ENCODE measurements at places on chromosomes 2 and 18. TPM values are rescaled to one million over a fixed set of nuclear protein-coding genes. Genes with fewer than 3 reads are reported as not detected.

The CABLES1 gene
- total RNA-seq: 4.6 TPM

The CIDEA gene
- total RNA-seq: not detected

The PUM2 gene
- 42.6 TPM for total RNA-seq

The RIT2 gene
- not detected for total RNA-seq

The IL1R1 gene
- 48.0 TPM for total RNA-seq

The ZNG1B gene
- total RNA-seq: 13.0 TPM

The RESP18 gene
- total RNA-seq: not detected

GRCh38 chr2:223668302-223668998, 66.3 kb upstream of the SCG2 start:
- no peak for DNase-seq

- DNase-seq: no peak
These were observed 32.1 kb downstream of the PLEKHM3 start for GRCh38 chr2:207993151-207993763.

DNA sequence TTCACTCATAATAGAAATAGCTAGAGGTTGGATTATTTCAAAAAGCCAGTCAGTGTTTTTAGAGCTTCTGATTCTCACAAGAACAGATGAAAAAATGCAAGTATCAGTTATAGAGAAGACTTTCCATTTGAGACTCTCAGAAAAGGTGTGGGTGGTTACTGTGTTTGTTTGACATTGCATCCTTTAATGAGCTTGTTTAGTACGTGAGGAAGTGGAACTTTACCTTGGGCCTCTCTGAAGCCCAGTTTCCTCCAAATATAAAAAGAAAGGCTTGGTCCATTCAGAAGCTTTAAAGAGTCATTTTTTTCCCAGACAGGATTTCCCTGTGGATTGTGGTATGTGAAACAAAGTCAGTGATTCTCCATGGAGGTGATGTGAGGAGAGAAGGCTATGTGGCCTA, 89.9 kb upstream of the RANBP2 start:
- no peak for DNase-seq

DNA sequence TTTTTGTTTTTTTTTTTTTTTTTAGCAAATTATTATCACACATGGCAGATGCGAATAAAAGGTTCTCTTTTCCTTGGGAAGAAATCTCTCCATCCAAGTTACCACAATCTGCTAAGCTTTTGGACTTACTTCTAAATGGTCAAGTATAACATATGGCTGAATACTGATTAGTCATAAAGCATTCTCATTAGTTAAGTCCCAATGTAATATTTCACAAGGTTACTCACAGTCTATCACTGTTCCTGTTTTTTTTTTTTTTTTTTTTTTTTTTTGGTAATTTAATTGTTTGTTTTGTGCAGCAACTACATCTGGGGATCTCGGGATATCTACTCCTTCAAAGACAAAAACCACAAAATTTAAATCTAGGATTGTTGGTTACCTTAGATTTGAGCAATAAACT, 771.7 kb downstream of the CPS1 start:
- no peak for DNase-seq

DNA sequence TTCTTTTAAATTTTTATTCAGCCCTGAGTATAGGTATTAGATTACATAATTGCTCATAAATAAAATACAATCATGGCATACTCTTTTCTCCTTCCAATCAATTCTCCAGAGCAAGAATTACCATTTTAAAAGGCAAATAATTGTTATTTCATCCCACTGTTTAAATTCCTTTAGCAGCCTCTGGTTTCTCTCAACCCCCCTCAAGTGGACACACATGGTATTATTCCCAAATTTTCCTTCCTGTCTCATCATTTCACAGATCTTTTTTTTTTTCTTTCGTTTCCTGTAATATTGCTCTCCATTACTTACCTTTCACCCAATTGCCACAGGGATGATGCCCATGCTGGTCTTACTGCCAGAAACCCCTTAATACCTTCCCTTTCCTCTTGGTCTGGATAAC, 385.2 kb downstream of the RIT2 start:
- DNase-seq: no peak

GRCh38 chr2:41399437-41400087, 648.3 kb upstream of the PKDCC start:
- DNase-seq: no peak

DNA sequence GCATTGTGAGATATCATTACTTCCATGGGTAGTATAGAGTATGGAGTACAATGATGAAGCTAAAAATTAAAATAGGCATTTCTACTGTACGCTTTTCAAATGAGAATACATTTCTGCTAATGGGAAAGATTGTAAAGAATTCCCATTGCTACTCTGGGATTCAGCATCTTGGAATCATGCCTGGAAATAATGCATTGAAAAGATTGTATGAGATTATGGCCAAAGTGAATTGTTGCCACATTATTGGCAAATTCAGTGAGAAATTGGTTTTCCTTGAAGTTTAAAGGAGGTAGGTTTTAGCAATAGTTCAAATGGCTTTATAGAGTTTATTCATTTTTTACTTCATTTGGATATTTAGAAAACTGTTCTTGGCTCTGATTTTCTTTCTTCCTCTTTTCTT, 157.9 kb downstream of the GULP1 start:
- DNase-seq: no peak

- no peak for DNase-seq
These were observed 209.1 kb upstream of the REV1 start for GRCh38 chr2:99698896-99699295.

DNA sequence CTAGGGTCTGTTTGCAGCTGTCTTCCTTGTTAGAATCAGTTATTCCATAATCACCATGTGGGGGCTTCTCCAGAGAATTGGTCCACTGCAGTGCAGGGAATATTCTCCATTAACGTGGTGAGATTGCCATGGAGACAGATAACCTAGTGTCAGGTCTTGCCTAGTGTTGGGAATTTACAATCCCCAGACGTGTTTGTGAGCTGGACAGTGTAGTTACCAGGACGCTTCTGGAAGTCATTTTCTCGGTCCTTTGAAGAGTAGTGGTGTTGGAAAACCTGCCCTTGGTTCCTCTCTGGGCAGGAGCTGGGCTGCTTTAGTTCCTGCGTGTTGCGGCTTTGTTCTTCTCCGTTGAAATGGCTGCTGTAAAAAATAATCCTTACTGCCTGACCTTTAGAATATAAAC, 68.8 kb upstream of the LYPD6B start:
- no peak for DNase-seq

GRCh38 chr18:75075016-75075305, 134.0 kb downstream of the PTGR3 start:
- no peak for DNase-seq

- no peak for DNase-seq
These were observed 48.1 kb downstream of the NUP35 start for GRCh38 chr2:183172220-183172887.

GRCh38 chr18:79245517-79246001, 150.2 kb upstream of the NFATC1 start:
- no peak for DNase-seq

- DNase-seq: peak; percentile 85
These were observed 11.5 kb downstream of the TEX44 start for GRCh38 chr2:231604101-231604684.

GRCh38 chr2:240394549-240394948, 40.9 kb upstream of the GPC1 start:
- peak; percentile 10 for DNase-seq

DNA sequence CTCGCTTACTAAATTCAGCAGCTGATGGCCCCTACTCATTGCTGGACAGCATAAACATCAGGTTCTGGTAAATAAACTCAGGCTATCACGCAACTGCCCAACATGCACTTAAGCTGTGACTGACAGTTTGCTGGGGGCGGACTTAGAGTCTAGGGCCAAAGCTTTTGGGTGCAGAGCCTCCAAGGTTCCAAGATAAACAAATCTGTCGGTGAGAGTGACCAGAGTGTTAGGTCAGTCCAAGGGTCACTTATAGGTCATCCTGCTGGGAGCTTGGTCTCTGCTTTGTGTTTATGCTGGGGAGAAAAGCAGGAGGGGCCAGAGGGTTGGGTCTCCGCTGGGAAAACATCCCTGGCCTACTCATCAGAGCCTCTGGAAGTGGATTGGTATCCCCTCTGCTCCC, 188.6 kb upstream of the GATA6 start:
- no peak for DNase-seq

GRCh38 chr18:32684096-32684495, 88.7 kb downstream of the KLHL14 start:
- no peak for DNase-seq

GRCh38 chr18:56709463-56709862, 58.3 kb downstream of the WDR7 start:
- DNase-seq: no peak

GRCh38 chr18:10525697-10526560, at the start of gene NAPG:
Gene NAPG, plus strand, starts transcription at chr18:10526027. Its CDS starts 76 bp downstream, at chr18:10526103.
- peak; percentile 93 for DNase-seq

- no peak for DNase-seq
These were observed 187.6 kb downstream of the MYCN start for GRCh38 chr2:16127958-16128357.

DNA sequence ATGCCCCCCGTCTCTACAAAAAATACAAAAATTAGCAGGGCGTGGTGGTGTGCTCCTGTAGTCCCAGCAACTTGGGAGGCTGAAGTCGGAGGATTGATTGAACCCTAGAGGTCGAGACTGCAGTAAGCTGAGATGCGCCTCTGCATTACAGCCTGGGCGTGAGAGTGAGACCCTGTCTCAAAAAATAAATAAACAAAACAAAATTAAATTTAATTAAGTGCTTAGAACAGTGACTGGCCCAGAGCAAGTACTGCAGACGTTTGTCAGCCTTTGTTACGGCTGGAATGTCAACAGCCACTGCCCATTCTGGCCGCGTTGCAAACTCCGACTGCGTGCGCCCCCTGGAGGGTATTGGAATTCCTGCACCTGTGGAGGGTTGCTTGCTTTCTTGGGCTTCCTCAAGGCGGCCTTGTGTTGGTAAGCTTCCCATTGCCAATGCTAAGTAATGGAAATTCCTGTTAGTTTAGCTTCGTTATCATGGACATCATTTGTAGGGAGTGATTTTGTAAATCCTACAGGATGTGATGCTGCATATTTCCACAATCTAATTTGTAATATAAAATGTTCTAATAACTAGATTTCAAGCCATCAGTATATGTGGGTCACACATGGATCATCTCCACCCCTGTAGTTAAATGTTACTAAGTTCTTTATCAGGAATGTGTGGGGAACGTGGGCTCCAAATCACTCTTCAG, 15.9 kb upstream of the ATP6V1B1 start:
- DNase-seq: peak; percentile 91

DNA sequence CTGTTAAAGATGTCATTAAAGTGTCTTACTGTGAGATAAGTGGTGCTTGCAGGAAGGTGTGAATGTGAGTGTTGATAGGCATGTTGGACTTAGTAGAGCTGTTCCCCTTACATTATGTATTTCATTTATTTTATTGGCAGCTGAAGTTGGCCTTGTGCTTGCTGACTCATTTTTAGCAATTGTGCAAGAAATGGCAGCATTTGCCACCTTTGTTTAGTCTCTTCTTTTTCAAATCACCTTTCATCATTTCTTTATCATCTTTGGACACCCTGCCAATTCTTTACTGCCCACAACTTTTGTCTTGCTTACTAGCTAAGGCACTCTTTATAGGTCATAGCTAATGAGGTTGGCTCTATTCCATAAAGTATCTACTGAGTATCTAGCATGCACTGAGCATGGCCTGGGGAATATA, 130.3 kb upstream of the LYPD6 start:
- no peak for DNase-seq

- DNase-seq: peak; percentile 1
These were observed 11.0 kb downstream of the CROCC2 start for GRCh38 chr2:240917009-240917683.
